Right atrium auricular region (tissue), 2 donors: ENCODE measurements at places on chromosomes 4 and X. TPM values are rescaled to one million over a fixed set of nuclear protein-coding genes. Genes with fewer than 3 reads are reported as not detected.
A peak's percentile ranks its signal among the peaks of the same experiment; 100 is the strongest.

DNA sequence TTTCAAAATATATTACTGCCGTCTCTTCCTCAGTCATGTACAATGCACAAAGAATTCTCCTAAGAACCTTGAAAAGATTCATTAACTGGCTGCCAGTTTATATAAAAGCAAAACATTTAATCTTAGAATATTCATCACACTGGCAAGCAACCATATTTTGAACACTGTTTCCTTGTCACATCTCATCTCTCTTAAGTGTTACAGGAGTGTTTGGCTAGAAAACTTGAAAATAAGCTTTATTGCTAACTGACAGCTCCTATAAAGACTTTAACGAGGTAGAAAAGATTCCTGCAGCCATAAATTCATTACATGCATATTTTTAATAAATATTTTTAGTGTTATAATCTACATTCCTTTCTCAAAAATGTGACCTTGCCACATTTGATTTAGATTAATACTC lies 149.6 kb downstream of the AFAP1 start:
- no peaks in the 10 kb centered on the region for H3K4me1 ChIP-seq
- no peak for DNase-seq
- no peak overlapping the region for H3K4me3 ChIP-seq
- peak overlapping the region; percentile 37 for H3K27ac ChIP-seq
- H3K27me3 ChIP-seq = no peaks in the 10 kb centered on the region

DNA sequence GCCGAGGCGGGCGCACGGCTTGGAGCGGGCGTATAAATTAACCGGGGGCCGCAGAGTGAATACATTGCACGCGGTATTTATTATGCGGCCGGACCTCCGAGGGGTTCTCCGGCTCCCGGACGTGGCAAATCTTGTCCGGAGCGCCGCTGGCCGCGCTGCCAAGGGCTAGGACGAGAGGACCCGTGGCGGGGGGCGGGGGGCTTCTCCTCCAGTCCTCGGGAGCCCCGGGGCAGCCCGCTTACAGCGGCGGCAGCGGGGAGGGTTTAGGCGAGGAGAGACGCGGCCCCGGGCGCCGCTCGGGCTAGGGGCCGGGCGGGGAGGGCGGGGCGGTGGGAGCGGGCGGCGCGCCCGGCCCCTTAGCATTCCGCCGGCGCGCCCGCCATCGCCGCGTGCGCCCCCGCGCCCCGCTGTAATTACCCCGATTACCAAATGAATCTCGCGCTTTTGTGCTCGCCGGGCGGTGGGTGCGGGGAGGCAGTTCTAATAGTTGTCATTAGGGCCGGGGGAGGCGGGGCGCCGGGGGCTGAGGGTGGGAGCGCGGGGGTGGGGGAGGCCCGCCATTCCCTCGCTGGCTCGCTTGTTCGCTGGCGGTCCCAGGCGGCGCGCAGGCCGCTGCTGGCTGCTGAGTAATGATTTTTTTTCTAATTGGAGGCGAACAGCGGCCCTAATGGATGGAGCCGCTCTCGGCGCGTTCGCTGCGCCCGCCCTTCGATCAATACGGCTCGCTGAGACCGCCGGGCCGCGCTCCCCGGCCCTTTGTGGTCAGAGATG lies 276.6 kb downstream of the BCOR start:
- H3K36me3 ChIP-seq = no peaks in the 10 kb centered on the region
- H3K27me3 ChIP-seq = no peaks in the 10 kb centered on the region
- no peak for DNase-seq
- peaks cover 29% of the 10 kb centered on the region for H3K4me1 ChIP-seq
- peak overlapping the region; percentile 42 for H3K27ac ChIP-seq
- peak overlapping the region; percentile 50 for H3K4me3 ChIP-seq

GRCh38 chr4:54837576-54838140 lies 179.9 kb downstream of the KIT start:
- no peak overlapping the region for H3K27ac ChIP-seq
- H3K27me3 ChIP-seq = no peaks in the 10 kb centered on the region
- no peaks in the 10 kb centered on the region for H3K36me3 ChIP-seq
- DNase-seq = no peak
- no peaks in the 10 kb centered on the region for H3K4me1 ChIP-seq
- no peak overlapping the region for H3K4me3 ChIP-seq

- no peaks in the 10 kb centered on the region for H3K36me3 ChIP-seq
- H3K27ac ChIP-seq = peak overlapping the region; percentile 37
- no peaks in the 10 kb centered on the region for H3K4me1 ChIP-seq
- no peaks in the 10 kb centered on the region for H3K27me3 ChIP-seq
- H3K4me3 ChIP-seq = no peak overlapping the region
These were observed 57.0 kb upstream of the GRPEL1 start for GRCh38 chr4:7124689-7125442.

DNA sequence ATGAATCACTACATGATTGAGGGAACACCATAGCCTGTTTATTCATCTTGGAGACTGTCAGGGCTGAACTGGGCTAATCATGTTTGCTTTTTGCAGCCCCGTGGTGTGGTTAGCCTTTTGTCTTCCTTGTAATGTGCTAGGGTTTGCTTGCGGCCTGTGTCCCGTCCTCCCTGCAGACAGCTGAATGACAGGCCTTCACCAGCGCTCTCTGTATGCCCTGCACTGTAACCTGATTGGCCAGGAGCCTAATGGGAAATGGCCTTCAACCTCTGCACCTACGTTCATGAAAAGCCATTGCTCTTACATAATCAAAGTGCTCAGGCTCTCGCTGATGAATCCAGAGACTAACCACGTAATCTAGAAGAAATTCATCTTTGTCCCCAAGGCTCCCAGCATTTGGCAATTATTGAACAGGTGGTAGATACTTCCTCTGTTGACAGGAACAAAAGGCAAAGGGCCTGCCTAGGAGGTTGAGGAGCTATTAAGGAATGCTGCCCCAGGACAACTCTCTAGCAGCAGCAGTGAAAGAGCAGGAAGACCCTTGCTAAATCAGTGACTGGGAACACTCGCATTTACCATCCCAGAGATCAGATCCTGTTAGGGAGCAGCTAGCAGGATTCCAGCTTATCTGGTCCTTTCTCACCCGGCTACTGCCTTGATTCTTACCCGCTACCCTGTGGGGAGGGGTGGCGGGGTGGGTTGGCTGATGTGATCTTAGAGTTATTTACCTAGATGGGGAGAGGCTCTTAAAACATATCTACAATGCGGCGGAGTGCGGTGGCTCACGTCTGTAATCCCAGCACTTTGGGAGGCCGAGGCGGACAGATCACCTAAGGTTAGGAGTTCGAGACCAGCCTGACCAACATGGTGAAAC lies 42.3 kb upstream of the FAT1 start:
- no peaks in the 10 kb centered on the region for H3K36me3 ChIP-seq
- no peaks in the 10 kb centered on the region for H3K4me1 ChIP-seq
- no peaks in the 10 kb centered on the region for H3K27me3 ChIP-seq
- H3K4me3 ChIP-seq = no peak overlapping the region
- DNase-seq = no peak

- no peaks in the 10 kb centered on the region for H3K27me3 ChIP-seq
- peak overlapping the region; percentile 70 for H3K27ac ChIP-seq
- no peaks in the 10 kb centered on the region for H3K4me1 ChIP-seq
- DNase-seq = no peak
- no peaks in the 10 kb centered on the region for H3K36me3 ChIP-seq
- H3K4me3 ChIP-seq = peak overlapping the region; percentile 48
These were observed 595 bp upstream of the NAP1L2 start for GRCh38 chrX:73215246-73215645.

DNA sequence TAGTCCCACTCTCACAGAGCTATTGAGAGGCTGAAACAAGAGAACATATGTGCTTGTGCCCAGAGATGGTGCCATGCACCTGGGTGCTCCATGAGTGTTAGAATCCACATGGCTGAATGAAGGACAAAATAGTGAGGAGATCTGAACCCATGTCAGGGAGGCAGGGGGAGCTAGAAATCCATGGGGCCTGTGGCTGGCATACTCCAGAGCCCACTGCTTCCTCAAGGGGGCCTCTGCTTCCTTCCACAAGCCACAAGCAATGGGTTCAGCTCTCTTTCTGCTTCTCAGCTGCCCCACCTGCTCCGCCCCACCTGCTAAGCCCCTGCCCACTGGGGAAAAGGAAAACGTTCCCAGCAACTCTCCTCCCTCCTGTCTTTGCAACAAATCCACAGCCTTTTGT lies 46.1 kb downstream of the PJA1 start:
- no peak overlapping the region for H3K4me3 ChIP-seq
- no peak overlapping the region for H3K27ac ChIP-seq
- H3K27me3 ChIP-seq = no peaks in the 10 kb centered on the region
- H3K4me1 ChIP-seq = no peaks in the 10 kb centered on the region
- DNase-seq = no peak
- no peaks in the 10 kb centered on the region for H3K36me3 ChIP-seq

DNA sequence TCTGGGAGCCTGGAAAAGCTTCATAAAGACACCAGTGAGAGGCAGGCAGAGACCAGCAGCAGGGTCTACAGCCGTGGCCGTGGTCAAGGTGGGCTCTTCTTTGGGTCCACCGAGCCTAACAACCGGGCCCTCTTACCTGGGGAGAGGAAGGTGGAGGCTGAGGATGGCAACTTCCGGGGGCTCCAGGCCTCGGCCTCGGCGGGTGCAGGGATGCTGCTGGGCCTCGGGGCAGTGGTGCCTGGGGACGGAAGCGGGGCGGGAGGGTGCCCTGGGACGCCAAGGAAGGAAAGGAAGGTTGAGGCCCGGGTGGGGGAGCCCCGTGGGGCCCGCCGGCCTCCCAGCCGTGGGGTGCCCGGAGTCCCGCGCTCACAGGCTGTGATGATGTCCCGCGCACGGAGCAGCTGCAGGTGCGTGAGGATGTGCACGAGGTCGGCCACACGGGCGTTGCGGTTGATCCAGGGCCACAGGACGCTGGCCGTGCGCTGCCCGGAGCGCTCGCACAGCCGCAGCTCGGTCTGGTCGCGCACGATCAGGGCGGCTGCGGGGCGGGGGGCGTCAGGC lies 561 bp downstream of the IRAK1 start:
- H3K27me3 ChIP-seq = no peaks in the 10 kb centered on the region
- H3K36me3 ChIP-seq = peaks cover 11% of the 10 kb centered on the region
- H3K4me1 ChIP-seq = peaks cover 20% of the 10 kb centered on the region
- no peak for DNase-seq

The SLC16A2 gene
- total RNA-seq = 6.4 TPM

The PLXNB3 gene
- 5.6 TPM for total RNA-seq

The ERVMER34-1 gene
- total RNA-seq = 2.6 TPM

The SPIN2A gene
- total RNA-seq = 0.12 TPM
